ENCODE measurements at places on chromosomes 7 and 10.

DNA sequence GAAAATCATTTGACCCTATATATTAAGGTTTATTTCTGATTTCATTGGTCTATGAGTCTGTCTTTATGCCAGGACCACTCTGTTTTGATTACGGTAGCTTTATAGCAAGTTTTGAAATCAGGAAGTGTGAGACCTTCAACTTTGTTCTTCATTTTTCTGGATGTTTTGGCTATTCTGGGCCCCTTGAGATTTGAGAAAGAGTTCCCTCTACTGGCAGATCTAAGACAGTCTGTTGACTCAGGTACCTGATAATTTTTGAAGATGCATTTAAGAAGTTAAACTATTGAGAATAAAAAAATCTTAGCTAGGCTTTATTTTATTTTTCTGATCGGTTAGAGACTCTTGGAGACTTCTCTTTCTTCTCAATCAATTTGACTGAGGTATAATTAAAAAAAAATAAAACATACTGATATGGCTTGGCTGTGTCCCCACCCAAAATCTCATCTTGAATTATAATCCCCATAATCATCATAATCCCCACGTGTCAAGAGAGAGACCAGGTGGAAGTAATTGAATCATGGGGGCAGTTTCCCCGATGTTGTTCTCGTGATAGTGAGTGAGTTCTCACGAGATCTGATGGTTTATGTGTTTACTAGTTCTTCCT is 209.2 kb downstream of the SNX10 start:
- DNase-seq, result no peak

- DNase-seq, result no peak
Observed at GRCh38 chr10:80454513-80455460, 677 bp downstream of the TSPAN14 start.

GRCh38 chr10:35127289-35127891 is 744 bp downstream of the CREM start:
- DNase-seq, result no peak

GRCh38 chr10:86707505-86707904 is 39.2 kb downstream of the LDB3 start:
- no peak for DNase-seq

GRCh38 chr10:80750268-80750667 is 212.6 kb downstream of the SH2D4B start:
- DNase-seq, result no peak

- no peak for DNase-seq
Observed at GRCh38 chr10:50577681-50578350, 45.9 kb downstream of the SGMS1 start.

- no peak for DNase-seq
Observed at GRCh38 chr7:105102557-105103352, 88.8 kb downstream of the KMT2E start.

DNA sequence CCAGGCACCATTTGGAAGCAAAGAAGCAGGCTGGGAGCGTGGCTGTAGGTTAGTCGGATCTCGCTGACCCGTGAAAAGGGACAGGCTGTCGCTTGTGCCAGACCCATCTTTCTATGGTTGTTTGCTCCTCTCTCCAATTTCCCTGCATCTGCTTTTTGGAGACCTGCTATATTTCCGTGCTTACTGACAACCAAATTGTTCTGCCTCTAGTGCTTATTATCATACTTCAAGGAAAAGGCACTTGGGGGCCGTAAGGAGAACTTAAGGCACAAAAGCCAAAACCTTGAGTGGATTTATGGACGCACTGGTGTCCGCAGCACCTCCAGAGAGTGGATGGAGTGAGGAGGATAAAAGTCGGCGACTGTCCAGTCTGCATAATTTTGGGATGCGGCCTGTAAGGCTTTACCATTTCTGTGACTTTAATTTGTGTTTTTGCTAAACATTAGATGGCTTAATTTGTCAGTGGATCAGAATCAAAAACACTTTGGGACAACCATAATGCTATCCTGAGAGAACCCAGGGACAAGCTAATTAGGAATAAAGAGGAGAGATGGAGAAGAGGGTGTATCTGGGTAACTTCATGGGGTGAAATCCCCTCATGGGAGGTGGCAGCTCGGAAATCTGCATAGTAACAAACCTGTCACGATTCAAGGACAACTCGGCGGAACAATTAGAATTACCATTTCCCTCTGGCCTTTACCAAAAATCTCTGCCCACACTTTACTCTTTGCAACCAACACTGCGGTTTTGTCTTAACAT is 206.7 kb downstream of the HDAC9 start:
- DNase-seq, result no peak

- DNase-seq, result no peak
Observed at GRCh38 chr10:28980264-28980663, 302.9 kb downstream of the BAMBI start.

DNA sequence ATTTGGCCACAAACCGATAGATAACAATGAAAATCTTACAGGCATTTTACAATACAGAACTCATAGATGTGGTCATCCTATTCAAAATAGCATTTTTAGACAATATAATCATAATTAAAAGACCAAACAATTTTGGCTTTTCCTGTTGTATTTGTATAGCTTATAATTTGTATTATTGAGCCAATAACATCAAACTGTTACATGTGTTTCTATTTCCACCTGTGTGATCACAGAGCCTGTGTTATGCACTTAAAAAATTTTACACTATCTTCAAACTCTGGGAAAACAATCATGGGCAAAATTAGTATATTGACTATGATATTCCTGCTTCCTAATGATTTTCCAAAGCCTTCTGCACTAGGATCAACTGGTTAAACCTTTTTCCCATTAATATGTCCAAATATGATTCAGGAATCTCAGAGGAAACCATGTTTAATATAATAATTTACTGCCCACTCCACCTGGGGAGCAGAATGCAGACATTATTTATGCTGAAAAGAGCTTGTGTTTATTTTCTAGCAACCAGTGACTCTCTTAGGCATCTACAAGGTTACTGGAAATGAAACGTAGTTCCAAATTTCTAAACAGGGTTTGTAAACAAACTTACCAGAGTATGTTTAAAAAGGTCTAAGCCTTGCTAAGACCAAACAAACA is 1.7 kb downstream of the RHOBTB1 start:
- no peak for DNase-seq

- DNase-seq, result no peak
Observed at GRCh38 chr10:78864761-78865537, 203.8 kb upstream of the ZMIZ1 start.

GRCh38 chr7:105222953-105223352 is 165.8 kb downstream of the SRPK2 start:
- no peak for DNase-seq

DNA sequence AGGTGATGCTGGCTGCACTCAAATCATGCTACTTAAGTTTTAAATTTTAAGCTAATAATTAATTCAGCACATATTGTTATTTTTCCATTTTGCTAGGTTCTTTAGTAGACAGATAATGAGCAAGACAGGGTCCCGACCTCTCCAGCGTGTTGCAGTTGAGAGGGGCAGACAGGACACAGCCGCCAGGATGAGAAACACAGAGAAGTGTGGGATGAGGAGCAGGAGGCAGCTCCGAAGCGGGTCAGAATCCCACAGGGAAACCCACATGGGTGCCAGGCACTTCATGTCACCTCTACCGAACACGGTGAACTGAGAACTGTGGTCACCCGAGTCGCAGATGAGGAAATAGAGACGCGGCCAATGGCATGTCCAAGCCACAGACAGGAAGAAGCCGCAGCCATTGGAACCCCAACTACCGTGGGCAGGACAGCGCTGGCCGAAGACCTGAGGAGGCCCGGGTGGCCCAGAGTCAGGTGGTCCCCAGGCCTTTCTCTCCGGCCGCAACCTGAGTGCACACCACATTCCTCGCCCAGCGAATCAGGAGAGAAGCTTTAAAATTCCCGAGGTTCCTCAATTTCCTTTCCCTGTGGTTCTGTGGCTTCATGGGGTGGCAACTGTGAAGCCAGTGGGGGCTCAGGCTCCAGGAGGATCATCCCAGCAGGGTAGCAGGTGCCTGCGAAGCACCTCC is 213.0 kb downstream of the DNAJB6 start:
- no peak for DNase-seq

DNA sequence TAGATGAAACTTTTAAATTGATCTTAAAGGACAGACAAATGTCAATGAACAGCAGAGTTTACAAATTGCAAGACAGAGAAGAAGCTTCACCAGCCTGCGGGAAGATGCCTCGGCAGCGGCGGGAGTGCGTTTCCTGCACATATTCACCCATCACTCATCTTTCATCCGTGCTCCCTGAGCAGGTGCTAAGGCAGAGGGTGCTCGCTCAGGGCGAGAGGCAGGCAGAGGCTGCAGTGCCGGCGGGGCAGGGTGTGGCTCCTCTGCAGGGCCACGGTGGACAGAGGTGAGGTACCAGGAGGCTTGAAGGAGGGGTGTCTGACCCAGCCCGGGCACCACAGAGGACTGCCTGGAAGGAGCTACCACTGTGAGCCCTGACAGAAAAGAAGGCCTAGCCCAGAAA is 155.2 kb upstream of the PPP2R2D start:
- no peak for DNase-seq

DNA sequence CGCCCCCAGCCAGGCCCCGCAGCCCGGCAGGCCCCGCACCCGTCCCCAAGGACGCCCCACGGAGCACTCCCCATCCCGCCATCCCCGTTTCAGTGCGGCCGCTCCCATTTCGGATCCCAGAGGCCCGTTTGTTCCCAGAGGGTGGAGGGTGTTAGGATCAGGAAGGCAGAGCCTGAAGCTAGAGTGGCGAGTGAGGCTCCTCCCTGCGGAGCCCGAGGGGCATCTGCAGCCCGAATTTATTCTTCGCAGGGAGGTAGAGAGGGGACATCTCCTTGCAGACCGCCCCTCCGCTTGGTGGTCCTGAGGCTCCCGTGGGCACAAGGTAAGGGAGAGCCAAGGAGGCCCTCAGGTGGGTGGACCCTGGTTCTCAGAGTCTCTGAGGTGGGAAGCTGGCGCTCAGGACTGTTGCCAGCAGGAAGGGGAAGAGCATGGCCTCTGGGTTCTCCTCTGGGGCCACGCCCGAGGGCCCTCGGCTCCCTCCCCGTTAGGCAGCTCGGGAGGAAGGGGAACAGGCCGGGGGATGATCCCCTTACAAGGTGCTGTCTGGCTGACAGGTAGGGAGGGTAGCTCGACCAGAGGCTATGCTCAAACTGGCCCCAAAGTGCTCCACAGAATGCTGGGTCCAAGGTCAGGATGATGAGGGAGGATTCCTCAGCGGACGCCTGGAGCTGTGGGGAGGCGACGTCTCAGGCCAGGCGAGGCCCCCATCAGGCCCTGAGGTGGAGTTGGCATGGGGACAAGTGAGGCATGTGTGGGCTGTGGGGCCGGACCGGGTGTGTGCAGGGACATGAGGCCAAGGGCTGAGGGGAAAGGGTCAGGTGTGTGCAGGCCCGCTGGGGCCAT is 17.4 kb downstream of the POLL start:
- no peak for DNase-seq

GRCh38 chr10:4243651-4244050 is 458.6 kb upstream of the KLF6 start:
- DNase-seq, result peak; percentile 83

- no peak for DNase-seq
Observed at GRCh38 chr10:90930070-90930837, 9.4 kb upstream of the ANKRD1 start.

DNA sequence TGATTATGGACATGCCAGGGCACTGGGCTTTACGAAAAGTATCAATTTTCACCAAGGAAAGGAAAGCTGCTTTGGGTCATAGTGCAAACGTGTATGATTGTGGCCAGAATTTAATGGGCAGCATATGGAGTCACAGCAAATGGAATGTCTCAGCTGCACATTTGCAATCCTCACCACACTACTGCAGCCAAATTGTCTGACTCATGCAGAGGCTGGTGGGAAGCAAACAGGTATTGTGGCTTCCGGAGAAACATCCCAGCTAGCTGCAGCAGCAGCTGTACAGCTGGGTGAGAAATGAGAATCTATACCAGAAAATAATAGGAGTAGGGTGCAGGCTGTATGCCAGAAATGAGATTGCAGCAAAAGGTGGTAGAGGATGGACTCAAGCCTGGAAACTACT is 374.7 kb upstream of the VWC2 start:
- peak; percentile 19 for DNase-seq

- DNase-seq, result peak; percentile 71
Observed at GRCh38 chr10:110414548-110415309, 83.0 kb upstream of the DUSP5 start.

DNA sequence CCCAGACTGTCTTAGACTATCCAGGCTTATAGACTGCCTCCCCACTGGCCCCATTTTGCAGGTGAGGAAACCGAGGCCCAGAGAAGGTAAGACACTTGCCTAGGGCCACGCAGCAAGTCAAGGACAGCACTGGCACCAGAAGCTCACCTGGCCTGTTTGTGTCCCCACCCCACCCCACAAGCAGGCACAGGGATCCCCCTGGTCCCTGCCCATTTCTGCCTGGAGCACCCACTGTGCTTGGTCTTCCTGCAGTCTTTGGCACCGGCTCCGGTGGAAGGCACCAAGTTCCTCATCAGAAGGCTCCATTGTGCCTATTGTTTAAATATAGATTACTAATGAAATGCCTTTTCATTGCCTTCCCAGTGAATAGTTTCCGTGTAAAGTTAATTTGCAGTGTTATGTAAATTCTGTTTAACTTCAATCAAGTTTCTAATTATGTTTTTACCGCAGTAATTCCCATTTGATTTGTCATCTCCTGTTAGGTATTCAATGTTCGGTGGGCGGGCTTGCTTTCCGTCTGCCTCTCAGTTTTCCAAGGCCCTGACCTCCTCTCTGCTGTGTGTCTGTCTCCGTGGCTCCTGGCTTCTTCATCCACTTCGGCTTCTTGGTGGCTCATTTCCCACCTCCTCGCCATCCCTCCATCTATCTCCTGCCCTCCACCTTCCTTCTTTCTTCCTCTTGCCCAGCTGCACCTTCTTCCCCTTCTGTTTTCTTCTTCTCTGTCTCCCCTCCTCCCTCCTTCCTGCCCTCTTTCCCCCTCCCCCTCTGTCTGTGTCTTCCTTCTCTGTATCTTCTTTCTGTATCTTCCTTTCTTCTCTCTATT is 75.8 kb downstream of the ZMIZ1 start:
- DNase-seq, result no peak

- DNase-seq, result no peak
Observed at GRCh38 chr10:1627945-1628344, 109.4 kb downstream of the ADARB2 start.

- DNase-seq, result no peak
Observed at GRCh38 chr7:85693326-85693725, 506.5 kb upstream of the SEMA3D start.

- DNase-seq, result no peak
Observed at GRCh38 chr10:60288256-60288655, 101.4 kb downstream of the ANK3 start.

GRCh38 chr10:47225928-47226645 is 73.9 kb upstream of the GDF10 start:
- DNase-seq, result no peak

DNA sequence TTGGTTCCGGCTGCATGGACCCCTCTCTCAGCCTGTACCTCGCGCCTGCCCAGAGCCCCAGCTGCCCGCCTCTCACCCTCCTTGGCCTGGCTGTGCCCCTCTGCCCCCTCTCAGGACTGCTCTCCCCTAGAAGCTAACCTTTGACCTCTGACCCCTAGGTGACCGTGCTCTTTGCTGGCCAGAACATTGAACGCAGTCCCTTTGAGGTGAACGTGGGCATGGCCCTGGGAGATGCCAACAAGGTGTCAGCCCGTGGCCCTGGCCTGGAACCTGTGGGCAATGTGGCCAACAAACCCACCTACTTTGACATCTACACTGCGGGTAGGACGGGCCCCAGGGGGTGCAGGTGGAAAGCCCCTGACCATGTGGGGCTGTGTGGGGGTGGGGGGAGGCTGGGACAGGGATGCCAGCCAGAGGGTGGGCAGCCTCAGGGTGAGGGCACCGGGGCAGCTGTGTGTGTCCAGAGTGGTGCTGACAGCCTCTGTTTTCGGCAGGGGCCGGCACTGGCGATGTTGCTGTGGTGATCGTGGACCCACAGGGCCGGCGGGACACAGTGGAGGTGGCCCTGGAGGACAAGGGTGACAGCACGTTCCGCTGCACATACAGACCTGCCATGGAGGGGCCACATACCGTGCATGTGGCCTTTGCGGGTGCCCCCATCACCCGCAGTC is 8.0 kb downstream of the FLNC start:
- DNase-seq, result no peak
